CD4-positive, alpha-beta T cell treated with Interleukin-21 for 1 hour (primary cell): ENCODE measurements at places on chromosomes 5 and 9.
A peak's percentile ranks its signal among the peaks of the same experiment; 100 is the strongest.

GRCh38 chr9:125233678-125234077 lies 7.5 kb downstream of the HSPA5 start:
- no peak for DNase-seq

DNA sequence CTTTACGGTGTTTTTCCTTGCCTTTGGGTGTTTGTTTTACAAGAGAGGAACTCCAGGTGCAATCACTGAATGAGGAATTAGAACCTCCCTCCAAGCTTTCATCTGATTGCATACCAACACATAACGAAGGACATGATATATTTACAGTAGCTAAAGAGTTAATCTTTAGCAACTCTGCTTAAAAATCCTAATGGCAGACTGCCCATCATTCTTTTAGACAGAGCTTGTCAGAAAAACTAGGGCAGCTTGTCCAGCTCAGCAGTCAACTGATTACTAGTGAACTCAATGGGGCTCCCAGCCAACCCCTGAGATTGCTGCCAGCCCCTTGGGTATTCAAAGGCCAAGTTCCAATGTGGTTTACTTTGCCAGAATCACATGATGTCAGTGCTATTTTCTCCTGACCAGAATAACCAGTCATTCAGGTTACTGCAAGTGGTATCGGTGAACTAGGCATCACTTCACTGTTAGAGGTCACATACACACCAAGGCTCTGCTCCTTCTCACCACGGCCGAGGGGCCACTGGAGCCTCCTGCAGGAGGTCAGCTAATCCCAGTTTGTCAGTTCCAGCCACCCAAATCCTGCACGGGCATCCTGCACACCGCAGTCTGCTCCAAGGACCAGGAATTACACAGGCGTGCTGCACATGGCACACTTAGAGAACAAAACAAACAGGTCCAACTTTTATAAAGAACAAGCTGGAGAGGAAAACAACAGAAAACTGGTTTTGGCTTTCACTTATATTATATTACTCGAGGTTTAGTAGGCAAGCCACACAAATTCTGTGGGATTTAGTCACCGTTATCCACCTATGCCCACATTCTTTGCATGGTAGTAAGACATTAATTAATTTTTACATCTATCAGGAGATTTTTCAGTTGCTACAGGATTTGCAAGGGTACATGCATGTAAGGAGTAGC lies 62.5 kb downstream of the NFIB start:
- DNase-seq: no peak

- peak; percentile 19 for DNase-seq
These were observed 23.4 kb downstream of the SPAAR start for GRCh38 chr9:35932735-35933134.

- DNase-seq: no peak
These were observed 79.0 kb downstream of the AK8 start for GRCh38 chr9:132798817-132799790.

- DNase-seq: no peak
These were observed 31.2 kb upstream of the NDUFB6 start for GRCh38 chr9:32603914-32604852.

DNA sequence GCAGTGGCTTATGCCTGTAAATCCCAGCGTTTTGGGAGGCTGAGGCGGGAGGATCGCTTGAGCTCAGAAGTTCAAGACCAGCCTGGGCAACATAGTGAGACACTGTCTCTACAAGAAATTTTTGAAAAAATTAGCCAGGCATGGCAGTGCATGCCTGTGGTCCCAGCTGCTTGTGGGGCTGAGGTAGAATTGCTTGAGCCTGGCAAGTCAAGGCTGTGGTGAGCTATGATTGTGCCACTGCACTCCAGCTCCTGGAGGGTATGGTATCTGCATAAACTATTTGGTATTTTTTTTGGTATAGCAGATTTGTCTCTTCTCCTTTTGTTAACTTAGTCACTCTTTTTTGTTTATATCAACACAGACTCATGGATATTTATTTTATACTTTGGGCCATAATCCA lies 61.5 kb upstream of the TEX48 start:
- DNase-seq: no peak

- DNase-seq: no peak
These were observed 4.0 kb downstream of the VAV2 start for GRCh38 chr9:133987946-133988665.

DNA sequence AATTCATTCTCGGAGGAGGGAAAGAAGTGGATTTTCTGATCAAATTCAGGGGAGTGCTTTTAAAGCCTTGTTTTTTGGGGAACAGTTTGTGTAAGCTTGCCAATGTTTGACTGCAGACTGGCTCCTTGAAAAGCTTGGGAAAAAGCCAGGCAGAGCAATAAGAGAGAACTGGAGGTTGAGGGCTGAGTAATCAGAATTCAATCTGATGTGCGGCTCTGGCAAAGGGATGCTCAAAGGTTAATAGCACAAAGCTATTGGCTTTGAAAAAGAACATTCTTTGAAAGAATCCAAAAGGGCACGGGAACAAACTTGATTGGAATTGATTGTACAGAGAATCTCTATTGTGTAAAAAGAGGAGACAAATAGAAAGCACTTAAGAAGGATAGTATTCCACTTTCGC lies 279.3 kb downstream of the YTHDC2 start:
- no peak for DNase-seq

- no peak for DNase-seq
These were observed 202.8 kb downstream of the DMRTA1 start for GRCh38 chr9:22649384-22649783.

GRCh38 chr5:120466341-120467006 lies 2.4 kb downstream of the PRR16 start:
- DNase-seq: no peak

- DNase-seq: peak; percentile 5
These were observed 432.6 kb upstream of the SLC30A5 start for GRCh38 chr5:68661237-68661636.

GRCh38 chr5:41218929-41219657 lies 5.8 kb upstream of the C6 start:
- DNase-seq: no peak

GRCh38 chr9:109604131-109604530 lies 106.0 kb upstream of the PTPN3 start:
- DNase-seq: no peak

- no peak for DNase-seq
These were observed 173.8 kb upstream of the PITX1 start for GRCh38 chr5:135207866-135208265.

- no peak for DNase-seq
These were observed 41.4 kb upstream of the RNU6ATAC start for GRCh38 chr9:134205672-134206310.

GRCh38 chr5:98504505-98504904 lies 269.0 kb upstream of the RGMB start:
- no peak for DNase-seq

- DNase-seq: no peak
These were observed 1671.2 kb upstream of the ACO1 start for GRCh38 chr9:30713243-30713642.

DNA sequence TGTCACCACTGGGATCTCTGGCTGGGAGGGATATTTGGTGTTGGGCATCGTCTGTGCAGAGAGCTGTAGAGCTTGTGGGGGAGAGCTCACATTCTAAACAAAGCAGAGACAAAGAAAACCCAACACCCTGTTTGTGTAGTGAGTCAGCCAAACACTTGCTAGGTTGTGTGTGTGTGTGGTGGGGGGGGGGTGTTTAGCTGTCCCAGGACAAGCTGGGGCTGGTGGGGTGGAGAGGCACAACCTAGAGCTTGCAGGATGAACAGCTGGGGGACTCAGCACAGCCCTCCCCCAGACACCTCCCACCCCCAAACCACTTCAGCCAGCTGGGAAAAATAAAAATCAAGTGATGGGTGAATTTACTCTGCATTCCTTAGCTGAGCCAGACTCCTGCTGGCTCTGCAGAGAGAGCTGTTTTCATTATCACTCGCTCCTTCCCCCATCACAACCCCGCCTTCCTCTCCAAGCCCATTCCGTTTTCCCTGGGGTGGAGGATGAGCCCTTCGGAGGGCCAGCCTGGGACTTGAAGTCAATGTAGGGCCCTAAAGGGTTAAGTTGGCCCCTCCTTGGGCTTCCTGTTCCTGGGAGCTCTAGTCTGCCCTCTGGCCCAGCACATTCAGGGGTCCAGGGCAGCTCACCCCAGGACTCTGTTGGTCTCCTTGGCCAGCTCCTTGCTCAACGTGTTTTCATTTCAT lies 2.6 kb downstream of the OLFML2A start:
- DNase-seq: no peak

- DNase-seq: no peak
These were observed 40.3 kb downstream of the SLC28A3 start for GRCh38 chr9:84300271-84300670.

DNA sequence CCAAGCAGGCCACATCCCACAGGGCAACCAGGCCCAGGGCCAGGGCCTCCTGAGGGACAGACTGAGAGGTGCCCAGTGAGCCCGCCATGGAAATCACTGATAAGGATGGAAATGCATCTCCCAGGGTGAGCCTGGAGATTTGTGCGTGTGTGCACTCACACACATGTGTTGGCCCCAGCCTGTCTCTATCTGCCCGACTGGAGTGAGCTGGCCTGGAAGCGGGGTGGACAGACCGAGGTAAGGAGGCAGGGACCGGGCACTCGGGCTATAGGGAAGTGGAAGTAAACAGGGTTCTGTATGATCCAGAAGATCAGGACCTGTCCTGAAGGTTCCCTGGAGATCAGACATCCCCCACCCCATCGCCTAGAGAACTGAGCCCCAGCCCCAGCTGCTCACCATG lies 17.4 kb downstream of the GFI1B start:
- no peak for DNase-seq

DNA sequence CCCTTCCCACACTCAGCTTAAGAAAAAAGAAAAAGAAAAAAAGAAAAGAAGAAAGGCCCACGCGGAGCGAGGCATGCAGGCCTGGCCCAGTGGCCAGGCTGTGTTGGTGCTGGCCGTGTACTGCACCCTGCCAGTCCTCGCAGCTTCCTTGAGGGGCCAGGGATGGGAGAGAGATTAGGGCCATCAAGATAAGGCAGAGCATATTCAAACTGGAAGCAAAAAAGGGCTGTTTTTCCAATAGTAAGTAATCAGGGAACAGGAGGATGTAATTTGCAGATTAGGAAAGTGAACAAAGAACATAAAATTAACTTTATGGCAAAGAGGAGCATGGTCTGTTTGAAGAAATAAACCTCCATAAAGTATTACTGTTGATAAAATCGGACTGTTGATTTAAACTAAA lies 319.6 kb upstream of the CLINT1 start:
- no peak for DNase-seq

GRCh38 chr9:122172131-122172530 lies 12.4 kb downstream of the MORN5 start:
- no peak for DNase-seq

GRCh38 chr9:96487029-96487396 lies 37.0 kb downstream of the HABP4 start:
- DNase-seq: no peak

GRCh38 chr9:126411948-126412284 lies 85.3 kb downstream of the MVB12B start:
- DNase-seq: no peak

DNA sequence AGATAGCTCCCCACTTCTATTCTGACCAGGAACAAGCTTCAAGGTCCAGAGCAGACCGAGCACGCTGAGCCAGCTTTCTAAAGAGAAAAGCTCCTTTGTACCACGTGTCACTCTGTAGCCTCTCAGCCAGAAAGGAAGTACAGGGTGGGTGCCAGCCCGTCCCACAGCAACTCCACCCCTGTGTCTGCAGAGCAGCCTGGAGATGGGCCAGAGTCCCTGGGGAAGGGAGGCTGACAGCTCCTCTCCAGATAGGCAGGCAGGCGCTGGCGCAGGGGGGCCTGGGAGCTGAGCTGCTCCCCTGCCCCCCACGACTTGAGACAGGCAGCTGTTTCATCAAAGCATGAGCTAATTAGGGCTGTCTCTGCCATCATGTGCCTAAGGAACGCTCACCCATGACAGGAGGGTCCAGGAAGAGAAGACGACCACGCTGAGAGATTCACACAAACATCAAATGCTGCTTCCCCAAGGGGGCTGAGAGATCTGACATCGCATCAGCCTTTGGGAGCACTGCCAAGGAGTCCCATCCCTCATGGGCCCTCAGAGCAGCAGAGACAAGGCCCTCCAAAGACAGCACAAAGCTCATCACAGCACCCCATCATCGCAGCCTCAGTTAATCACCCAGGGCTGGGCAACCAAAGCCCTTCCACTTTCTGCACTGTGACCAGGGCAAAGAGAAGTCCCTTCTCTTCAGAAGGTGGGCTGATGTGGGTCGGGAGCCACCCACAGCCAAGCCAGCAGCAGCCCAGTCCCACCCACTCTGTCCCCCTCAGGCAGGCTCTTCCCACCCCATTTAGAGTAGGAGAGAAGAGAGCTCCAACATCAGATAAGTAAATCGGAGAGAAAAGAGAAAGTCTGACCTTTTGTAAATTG lies 78.5 kb upstream of the LRRTM2 start:
- DNase-seq: peak; percentile 15

DNA sequence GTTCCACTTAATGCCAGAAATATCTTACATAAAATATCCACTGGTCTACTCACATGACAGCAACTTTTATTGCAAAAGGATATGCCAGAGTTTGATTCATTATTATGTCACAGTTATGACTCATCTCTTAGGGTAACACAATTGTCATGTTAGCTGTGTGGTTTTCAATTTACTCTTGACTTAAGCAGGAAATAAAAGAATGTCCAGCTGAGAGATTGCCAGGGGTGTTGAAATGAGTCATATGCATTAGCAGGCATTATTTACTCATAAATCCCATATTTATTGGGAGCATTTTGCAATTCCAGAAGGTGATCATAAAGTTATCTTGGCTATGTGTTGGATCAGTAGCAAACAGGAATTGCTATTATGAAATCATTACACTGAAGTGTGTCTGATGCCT lies 1164.6 kb upstream of the CDH18 start:
- no peak for DNase-seq

DNA sequence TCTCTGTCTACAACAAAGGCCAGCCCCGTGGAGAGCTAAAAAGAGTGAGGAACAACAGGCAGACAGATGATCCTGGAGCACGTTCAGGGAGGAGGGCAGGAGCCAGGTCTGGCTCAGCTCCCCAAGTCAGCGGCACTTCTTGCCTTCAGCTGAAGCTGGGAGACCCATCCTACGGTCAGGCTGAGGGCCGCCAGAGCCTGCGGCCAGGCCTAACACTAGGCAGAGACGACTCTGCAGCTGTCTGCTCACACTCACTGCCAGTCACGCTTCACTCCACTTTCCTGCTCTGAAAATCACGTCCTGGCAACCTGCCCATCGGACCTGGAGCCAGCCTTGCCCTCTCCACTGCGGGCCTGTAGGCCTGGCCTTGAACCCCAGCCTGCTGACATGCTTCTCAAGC lies 160.9 kb upstream of the LHFPL2 start:
- no peak for DNase-seq

DNA sequence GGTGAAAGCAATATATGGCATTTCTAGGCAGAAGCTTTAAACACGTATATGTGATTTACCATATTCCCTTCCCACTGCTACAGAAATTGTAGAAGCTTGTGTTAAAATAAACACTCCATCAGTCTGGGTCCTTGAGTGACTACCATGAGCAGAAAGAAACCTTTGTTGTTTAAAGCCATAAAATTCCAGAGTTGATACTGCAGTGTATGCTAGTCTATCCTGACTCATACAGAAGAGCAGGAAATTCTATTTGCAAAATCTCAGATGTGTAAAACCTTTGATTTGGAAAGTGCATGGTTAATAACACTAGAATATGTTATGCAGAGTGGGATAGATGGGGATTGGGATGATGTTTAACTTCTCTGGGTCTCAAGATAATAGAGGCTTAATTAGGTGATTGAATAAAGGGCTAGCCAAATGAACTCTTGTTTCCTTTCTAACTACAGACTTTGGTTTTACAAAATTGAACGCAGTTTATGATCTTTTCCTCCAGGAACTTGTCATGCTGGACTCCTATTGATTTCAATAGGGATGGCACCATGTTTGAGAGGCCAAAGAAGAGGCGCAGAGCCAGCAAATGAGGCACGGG lies 282.7 kb upstream of the VLDLR start:
- DNase-seq: no peak
